NCI-H146 (cell line): ENCODE measurements at places on chromosomes 1 and 21.
A peak's percentile ranks its signal among the peaks of the same experiment; 100 is the strongest.

DNA sequence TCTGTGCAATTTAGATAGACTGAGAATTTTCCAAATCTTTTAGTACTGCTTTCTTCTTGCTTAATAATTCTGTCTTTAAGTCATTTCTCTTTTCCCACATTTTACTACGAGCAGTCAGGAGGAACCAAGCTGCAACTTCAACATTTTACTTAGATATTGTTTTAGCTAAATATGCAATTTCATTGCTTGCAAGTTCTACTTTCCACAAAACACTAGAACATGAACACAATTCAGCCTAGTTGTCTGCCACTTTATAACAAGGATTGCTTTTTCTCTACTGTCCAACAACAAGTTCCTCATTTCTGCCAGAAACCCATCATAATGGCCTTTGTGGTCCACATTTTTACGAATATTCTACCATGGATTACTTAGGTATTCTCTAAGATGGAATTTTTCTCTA lies 36.6 kb downstream of the SORT1 start:
- DNase-seq = no peak

DNA sequence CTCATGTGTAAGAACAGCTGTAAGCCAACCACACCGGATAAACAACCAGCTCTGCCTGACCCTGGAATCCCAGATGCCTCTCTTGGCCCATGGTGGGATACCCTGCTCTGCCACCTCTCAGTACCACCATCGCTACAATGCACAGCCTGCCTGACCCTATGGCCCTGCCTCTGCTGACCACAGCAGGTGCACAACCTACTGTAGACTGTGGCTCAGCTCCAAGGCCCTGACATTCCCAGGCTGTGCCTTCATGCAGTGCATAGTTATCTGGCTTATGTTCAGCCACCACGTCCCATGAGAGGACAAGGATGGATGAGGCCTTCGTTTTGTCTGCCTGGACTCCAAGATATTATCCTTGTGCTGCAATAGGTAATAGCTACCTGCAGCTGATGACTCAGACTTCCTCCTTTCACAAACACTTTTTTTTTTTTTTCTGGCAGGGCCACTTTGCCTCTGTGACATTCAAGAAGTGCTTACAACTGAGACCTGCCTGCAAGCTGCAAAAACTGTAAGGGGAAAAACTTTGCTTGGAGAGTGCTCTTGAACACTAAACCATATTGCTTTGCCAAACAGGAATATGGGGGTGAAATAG lies 177.7 kb downstream of the URB2 start:
- DNase-seq = peak; percentile 40

DNA sequence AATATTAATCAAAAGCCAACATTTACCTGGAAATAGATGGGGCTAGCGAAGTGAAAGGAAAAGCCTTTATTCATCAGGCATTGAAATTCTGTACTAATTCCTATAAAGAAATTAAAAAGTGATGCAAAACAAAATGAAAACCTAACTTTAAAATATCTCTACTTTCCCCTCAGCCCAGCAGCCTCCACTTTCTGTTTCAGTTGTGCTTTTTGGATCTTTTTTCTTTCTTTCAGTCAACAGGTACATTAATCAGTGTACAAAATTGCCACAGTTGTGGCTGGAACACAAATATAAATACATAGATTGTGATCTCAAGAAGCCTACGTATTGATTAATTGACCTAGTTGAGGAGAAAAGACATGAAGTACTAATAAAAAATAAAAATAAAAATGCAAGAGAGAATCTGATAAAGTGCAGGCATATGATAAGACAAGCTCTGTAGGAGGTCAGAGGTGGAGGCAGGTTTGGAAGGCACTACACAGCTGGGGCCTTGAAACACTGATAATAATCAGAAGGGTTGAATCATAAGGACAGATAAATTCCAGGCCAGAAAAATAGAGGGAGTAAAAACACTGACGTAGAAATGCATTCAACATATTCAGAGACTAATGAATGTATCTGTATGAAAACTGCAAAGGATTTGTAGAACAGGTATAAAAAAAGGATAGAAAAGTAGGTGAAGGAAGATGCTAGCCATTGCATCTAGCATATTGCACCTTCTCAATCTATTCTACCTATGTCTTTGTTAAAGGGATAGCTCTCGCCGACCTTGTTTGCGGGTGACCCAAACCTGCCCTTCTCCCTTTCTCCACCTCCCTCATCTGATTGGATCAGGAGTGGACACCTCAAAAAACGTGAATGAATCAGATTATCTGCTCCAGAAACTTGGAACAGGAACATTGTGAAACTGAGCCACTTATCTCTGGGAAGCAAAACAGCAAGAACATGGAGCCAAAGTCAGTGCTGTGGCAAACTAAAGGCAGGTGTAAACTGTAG lies 607.8 kb upstream of the ADGRL2 start:
- DNase-seq = no peak

- no peak for DNase-seq
These were observed 105.6 kb downstream of the PLPP3 start for GRCh38 chr1:56473582-56474270.

DNA sequence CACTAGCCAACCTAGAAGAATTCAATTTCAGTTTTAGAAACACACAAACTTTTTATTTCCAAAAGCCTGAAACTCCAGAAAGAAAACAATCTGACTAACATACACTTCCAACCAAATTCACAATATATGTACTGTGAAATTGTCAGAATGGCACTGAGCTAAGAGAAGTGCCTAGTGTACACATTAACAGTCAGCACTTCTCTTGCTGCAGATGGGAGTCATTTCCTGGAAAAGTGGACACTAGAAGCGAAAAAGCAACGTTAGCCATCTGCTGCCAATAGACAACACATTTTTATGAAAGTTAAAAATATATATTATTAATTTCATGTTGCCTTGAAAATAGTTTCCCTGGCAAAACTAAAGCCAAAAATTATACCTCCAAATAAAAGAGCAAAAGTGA lies 66.1 kb downstream of the EPS15 start:
- DNase-seq = no peak

DNA sequence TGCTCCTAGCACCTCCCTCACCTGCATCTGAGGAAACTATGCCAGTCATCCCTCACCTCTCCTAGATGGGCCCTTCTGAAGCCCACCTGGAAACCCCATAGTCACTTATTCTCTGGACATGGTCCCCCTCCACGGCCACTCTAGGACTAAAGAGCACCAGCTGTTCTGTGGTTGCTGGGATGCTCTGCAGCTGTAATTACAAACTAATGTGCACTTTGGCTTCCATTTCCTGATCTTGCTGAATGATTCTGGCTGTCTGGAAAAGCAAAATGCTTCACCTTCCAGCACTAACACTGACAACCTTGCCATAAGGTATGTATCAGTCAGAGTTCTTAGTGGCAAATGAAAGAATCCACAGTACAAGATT lies 48.7 kb upstream of the PSEN2 start:
- no peak for DNase-seq
